ENCODE measurements at places on chromosomes 13 and 19. TPM values are rescaled to one million over a fixed set of nuclear protein-coding genes. Genes with fewer than 3 reads are reported as not detected.

Gene PCDH8
- 6.0 TPM for total RNA-seq

Gene BRCA2
- total RNA-seq = 1.8 TPM

Gene VAV1
- total RNA-seq = 3.6 TPM

Gene DLL3
- not detected for total RNA-seq

DNA sequence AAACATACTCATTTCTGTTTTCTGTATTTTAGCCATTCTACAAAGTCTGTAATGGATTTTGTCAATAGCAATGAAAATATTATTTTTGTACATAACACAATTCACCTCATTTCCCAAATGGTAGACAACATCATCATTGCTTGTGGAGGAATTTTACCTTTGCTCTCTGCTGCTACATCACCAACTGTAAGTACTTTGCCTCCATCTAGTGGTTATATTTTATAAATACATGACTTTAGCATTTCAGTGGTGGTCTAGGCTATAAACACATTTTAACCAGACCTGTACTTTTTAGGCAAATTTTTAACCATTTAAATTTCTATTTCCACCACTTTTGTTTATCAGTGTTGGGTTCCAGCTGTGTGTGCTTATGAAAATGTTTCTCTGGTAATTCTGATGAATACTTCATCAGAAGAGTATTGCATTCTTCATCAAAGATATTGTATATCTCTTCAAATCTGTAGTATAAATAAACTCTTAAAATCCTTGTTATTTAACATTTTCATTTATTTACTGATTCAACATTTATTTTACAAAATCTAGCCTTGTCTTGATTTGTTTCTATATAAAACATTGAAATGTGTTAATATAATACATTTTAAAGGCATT is 222.4 kb downstream of the NBEA start:
- H3K4me1 ChIP-seq = no peaks in the 10 kb centered on the region
- H3K4me3 ChIP-seq = no peak overlapping the region
- H3K27me3 ChIP-seq = no peaks in the 10 kb centered on the region
- DNase-seq = no peak
- no peaks in the 10 kb centered on the region for H3K36me3 ChIP-seq

DNA sequence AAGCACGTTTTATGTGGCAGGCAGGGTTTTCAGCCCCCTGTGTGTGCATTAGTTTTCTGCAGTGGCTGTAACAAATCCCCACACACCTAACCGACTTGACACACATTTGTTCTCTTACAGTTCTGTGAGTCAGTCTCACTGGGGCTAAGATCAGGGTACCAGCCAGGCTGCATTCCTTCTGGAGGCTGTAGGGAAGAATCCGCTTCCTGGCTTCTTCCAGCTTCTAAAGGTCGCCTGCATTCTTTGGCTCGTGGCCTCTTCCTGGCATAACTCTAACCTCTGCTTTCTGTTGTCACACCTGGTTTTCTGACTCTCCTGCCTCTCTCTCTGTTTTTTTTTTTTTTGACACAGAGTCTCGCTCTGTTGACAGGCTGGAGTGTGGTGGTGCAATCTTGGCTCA is 6.4 kb downstream of the ELSPBP1 start:
- no peak for DNase-seq
- no peak overlapping the region for H3K4me3 ChIP-seq
- H3K27ac ChIP-seq = no peak overlapping the region
- no peaks in the 10 kb centered on the region for H3K36me3 ChIP-seq
- no peaks in the 10 kb centered on the region for H3K27me3 ChIP-seq

- no peaks in the 10 kb centered on the region for H3K27me3 ChIP-seq
- no peaks in the 10 kb centered on the region for H3K4me1 ChIP-seq
- H3K4me3 ChIP-seq = no peak overlapping the region
These were observed 15.9 kb downstream of the SUGP1 start for GRCh38 chr19:19304186-19304965.

DNA sequence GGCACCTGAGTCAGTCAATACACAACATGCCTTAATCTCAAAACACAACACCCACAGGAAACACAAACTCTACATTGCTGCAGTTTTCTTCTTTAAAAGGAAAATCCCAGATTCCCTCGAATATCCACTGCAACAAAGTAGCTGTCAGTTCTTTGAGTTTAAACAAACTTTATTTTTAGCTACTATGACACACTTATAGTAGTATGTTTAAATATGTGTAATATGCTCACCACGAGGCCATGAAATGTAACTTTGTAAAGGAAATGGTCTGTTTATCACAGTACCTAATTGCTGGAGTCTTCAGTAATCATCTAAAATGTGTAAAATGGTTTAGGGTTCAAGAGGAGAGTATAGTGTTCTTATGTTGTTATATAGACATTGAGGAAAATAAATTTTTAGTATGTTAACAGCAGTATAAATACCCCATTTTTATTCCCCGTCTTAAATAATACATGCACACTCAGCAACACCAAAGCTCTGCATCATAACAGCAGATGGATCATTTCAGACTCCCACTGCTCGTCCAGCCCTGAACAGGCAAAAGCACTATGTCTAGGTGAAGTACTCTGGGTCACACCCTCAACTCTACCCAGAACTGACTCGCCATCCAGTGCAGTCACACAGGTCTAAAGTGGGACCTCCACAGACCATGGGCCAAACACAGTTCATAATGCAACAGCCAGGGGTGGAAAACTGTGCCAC is 20.6 kb downstream of the TUBGCP3 start:
- no peaks in the 10 kb centered on the region for H3K36me3 ChIP-seq
- H3K4me3 ChIP-seq = no peak overlapping the region
- no peak overlapping the region for H3K27ac ChIP-seq

DNA sequence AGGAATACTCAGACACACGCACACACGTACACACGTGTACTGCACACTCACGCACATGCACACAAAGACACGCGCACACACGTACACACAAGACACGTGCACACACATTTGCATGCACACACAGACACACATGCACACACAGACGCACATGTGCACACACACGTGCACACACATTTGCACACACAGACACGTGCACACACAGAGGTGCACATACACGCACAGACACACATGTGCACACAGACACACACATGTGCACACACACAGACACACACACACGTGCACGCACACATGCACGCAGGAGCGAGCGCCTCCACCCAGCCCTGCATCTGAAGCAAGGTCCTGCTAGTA is 81.1 kb downstream of the GADD45B start:
- H3K36me3 ChIP-seq = no peaks in the 10 kb centered on the region
- H3K27me3 ChIP-seq = no peaks in the 10 kb centered on the region
- H3K4me3 ChIP-seq = no peak overlapping the region

DNA sequence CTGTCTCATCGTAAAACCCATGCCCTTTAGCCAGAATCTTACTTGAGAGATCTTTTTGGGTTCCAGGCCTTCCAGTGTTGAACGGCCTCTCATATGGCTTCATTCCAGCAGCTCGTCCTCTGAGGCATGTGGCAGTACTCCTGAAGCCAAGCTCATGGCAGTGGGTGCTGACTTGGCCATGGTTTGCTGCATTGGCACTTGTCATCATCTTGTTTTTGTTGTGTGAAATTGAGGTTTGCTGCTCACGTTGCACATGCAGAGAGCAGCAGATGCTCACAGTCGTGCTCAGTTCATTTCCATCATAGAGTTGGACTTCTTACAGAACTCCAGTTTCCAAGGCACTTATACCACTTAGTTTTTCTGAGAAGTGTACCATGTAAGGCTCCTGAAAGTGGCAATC is 14.9 kb downstream of the TEX29 start:
- H3K4me3 ChIP-seq = no peak overlapping the region
- peak; percentile 2 for DNase-seq
- no peaks in the 10 kb centered on the region for H3K27me3 ChIP-seq
- H3K27ac ChIP-seq = no peak overlapping the region
- H3K4me1 ChIP-seq = no peaks in the 10 kb centered on the region

DNA sequence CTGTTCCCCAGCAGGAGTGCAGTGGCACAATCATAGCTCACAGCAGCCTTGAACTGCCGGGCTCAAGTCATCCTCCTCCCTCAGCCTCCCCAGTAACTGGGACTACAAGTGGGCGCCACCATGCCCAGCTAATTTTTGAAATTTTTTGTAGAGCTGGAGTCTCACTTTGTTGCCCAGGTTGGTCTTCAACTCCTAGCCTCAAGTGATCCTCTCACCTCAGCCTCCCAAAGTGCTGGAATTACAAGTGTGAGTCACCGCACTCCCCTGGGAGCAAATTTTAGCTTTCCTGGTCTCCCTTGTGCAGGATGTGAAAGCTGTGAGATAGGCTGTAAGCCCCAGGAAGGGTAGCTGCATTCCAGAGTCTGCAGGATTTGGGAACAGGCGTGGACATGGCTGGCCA is 5.4 kb upstream of the GARRE1 start:
- H3K4me3 ChIP-seq = no peak overlapping the region
- H3K36me3 ChIP-seq = no peaks in the 10 kb centered on the region
- H3K27ac ChIP-seq = no peak overlapping the region
- no peak for DNase-seq
- no peaks in the 10 kb centered on the region for H3K4me1 ChIP-seq

GRCh38 chr13:68023838-68024581 is 793.9 kb upstream of the PCDH9 start:
- no peak overlapping the region for H3K27ac ChIP-seq
- no peaks in the 10 kb centered on the region for H3K4me1 ChIP-seq
- no peak overlapping the region for H3K4me3 ChIP-seq
- no peaks in the 10 kb centered on the region for H3K27me3 ChIP-seq

DNA sequence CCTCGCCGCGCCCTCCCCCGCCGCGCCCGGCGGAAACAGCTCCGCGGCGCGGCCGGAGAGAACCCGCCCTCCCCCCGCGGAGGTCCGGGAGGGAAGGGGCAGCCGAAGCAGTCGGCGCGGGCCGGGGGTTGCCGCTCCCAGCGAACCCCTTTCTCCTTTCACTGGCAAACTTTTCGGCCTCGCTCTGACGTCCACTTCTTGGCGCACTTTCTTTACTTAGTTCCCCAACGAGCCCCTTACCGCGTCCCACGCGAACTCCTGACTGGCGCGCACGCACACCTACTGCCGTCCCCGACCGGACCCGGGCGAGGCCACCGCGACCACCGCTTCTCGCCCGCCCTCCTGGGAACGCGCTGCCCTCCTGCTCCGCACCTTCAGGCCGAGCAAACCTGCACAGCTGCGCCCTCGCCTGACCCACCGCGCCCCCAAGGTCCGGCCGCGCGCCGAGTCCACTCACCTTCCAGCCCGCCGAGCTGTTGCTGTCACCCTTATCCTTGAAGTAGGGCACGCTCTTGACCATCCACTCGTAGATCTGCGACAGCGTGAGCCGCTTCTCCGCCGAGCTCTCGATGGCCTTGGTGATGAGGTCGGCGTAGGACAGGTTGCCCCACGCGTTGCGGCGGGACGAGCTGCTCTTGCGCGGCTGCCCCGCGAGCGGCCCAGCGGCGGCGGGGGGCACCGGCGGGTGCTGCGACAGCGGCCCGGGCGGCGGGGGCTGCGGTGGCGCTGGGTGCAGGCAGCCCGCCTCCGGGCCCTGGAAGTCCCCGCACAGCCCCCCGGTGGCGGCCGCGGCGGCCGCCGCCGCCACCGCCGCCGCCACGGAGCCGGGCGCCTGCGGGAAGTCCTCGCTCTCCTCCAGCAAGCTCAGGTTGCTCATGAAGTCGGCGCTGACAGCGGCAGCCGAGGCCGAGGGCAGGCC is 1.1 kb downstream of the FOXO1 start:
- H3K27me3 ChIP-seq = no peaks in the 10 kb centered on the region
- H3K4me3 ChIP-seq = peak overlapping the region; percentile 96
- peak; percentile 30 for DNase-seq
- H3K4me1 ChIP-seq = no peaks in the 10 kb centered on the region
- no peaks in the 10 kb centered on the region for H3K36me3 ChIP-seq
- peak overlapping the region; percentile 98 for H3K27ac ChIP-seq

- no peak for DNase-seq
- H3K36me3 ChIP-seq = no peaks in the 10 kb centered on the region
- H3K27ac ChIP-seq = no peak overlapping the region
- no peaks in the 10 kb centered on the region for H3K27me3 ChIP-seq
- H3K4me1 ChIP-seq = no peaks in the 10 kb centered on the region
These were observed 880 bp upstream of the ZNF723 start for GRCh38 chr19:22831211-22831610.

GRCh38 chr19:37513397-37513796 is 6.7 kb downstream of the ZNF793 start:
- no peaks in the 10 kb centered on the region for H3K4me1 ChIP-seq
- H3K36me3 ChIP-seq = no peaks in the 10 kb centered on the region
- H3K27me3 ChIP-seq = no peaks in the 10 kb centered on the region
- no peak overlapping the region for H3K27ac ChIP-seq
- H3K4me3 ChIP-seq = no peak overlapping the region

- no peak for DNase-seq
- peak overlapping the region; percentile 59 for H3K4me3 ChIP-seq
- no peaks in the 10 kb centered on the region for H3K4me1 ChIP-seq
- H3K36me3 ChIP-seq = no peaks in the 10 kb centered on the region
- no peaks in the 10 kb centered on the region for H3K27me3 ChIP-seq
- H3K27ac ChIP-seq = peak overlapping the region; percentile 92
These were observed 1.0 kb downstream of the ZNF253 start for GRCh38 chr19:19866611-19867248.

DNA sequence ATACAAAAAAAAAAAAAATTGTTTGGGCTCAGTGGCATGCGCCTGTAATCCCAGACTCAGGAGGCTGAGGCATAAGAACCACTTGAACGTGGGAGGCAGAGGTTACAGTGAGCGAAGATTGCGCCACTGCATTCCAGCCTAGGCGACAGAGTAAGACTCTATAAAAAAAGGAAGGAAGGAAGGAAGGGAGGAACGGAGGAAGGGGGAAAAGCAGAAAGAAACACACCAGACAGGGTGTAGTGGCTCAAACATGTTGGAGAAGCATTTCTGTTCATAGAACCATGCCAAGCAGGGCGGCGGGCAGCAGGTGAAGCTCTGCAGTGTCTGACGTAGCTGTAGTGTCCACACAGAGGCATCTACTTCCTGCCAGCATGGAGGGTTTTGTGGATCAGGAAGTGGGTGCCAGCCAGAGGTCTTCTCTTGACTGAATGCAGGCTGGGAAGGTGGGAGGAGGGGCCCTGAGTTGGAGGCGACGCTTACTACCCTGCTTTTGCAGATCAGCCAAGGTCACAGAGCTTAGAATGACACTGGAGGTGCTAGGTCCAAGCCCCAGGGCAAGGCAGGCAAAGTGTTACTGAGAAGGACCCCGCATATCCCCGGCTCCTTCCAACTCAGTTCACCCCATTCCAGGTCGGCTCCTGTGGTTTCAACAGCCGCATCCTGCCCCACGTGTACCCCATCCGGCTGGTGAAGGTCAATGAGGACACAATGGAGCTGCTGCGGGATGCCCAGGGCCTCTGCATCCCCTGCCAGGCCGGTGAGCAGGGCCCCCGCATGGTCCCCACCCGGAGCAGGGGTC is 11.6 kb upstream of the PGLS start:
- DNase-seq = no peak
- H3K4me1 ChIP-seq = no peaks in the 10 kb centered on the region
